ENCODE measurements at places on chromosomes 7 and 10.

GRCh38 chr10:89426230-89426868, 12.0 kb downstream of the IFIT5 start:
- DNase-seq = no peak

DNA sequence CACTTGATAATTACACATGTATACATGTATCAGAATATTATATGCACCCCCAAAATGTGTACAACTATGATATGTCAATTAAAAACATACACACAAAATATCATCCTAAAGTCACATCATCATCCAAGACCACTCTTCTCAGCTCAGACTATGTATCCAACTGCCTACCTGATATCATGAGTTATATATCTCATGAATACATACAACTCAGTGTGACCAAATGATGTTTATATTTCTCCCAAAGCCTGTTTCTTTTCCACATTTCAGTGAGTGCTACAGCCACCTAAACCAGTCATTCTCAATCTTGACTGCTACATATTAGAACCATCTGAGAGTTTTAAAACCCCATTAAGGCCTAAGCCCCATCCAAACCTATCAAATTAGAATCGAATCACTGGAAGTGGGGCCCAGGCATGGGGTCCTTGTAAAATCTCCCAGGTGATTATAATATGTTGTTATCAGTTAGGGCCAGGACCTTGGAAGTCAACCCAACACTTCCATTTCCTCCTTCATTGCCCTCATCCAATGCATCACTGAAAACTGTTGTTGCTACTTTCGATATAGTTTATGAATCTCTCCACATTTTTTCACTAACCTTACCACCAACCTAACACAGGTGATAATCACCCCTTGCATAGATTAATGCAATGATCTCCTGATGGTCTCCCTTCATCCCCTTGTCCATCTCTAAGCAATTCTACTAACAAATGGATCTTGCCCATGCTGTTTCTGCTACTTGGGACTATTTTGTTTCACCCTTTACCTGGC, 53.8 kb upstream of the ITGB8 start:
- no peak for DNase-seq

DNA sequence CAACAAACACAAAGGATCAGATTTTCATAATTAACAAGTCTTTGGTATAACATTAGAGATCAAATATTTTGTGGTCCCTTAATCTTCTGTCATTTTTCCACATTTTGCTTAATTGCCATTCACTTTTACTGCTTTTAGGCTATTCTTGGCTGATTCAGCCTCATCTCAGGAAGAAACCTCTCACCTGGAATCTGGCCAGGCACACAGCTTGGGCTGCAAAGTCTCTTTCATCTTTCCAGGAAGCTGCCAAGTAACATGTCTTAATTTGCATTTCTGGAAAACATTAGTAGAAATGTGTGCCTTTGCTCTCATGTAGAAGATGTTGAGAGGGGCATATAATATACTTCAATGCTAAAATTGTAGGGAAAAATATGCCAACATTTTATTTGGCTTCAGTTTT, 174.2 kb upstream of the STEAP4 start:
- no peak for DNase-seq

- no peak for DNase-seq
Observed at GRCh38 chr10:16662923-16663322, 141.2 kb upstream of the C1QL3 start.

DNA sequence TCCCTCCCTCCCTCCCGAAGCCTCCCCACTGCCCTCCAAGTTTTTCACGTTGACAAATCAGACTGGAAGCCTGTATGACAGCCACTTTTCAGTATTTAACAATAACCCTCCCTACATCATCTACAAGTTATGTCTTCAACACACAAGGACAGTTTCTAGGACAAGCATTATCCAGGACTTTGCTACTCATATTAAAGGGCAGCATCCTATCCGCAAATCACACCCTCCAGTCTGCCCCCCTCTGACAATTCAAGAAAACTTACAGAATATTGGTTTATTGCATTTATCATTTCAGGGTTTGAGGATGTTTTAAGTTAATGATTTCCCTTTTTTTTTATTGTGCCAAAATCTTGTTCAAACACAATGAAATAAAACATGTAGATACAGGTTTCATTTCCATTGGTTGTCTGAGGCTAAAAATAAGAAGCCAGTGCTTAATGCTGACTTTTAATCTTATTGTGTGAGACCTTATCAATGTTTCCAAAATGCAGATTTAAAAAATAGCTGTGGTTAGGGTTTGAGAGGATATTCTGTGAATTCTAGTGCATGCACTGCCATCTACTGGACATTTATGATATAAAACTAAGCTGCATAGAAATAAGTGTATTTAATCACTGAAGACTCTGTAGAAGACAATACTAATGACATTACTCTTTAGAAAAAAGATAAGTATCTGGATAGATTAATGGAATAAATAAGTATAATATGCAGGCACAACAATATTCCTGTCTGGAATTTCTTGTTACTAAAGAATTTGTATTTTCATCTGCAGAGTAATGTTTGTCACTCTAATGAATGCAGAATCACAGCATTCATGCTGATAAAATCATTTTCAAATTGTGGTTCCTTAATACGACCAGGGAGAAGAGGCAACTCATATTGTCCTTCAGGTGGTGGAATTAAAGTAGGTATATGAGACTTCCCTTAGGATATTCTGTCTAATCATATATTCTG, 64.1 kb downstream of the CAV1 start:
- DNase-seq = no peak

GRCh38 chr7:141012044-141012685, 2.6 kb downstream of the MRPS33 start:
- peak; percentile 91 for DNase-seq

DNA sequence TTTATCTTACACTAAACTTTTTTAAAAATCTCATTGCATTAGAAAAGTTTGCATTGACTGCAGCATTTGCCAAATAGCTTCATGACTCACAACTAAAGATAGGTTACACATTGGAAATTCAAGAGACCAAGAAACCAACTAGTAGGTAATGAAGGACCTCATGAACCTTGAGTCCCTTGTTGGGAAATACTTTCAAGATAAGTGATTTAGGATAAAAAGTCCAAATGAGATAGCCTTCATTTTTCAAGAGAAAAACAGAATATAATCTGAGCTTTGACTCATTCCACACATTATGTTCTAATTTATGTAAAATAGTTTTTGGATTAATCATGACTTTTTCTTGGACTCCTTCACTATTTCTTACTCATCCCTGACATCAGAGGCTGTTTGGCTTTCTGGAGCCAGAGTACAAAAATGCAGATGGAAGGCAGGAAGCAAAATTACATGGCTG, 13.1 kb upstream of the LIPF start:
- no peak for DNase-seq

- DNase-seq = no peak
Observed at GRCh38 chr7:13846386-13846785, 143.1 kb downstream of the ETV1 start.

DNA sequence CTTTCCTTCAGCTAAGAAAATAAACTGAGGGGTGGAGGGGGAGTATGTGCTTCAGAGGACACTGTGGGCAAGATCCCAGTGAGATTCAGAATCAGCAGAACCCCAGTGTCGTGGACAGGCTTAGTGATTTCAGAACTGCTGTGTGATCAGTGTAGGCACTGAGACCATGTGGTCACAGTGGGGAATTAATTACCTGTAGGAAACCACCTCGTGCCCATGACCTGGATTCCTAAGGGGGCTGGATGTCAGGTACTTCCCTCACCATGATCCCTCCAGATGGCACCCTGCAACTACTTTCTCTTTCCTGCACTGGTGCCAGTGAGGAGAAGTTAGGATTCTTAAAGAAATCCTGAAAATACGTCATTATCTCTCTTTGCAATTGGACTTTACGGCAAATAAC, 64.4 kb downstream of the HBP1 start:
- DNase-seq = peak; percentile 60

- DNase-seq = no peak
Observed at GRCh38 chr7:120819861-120820260, 38.1 kb downstream of the TSPAN12 start.

DNA sequence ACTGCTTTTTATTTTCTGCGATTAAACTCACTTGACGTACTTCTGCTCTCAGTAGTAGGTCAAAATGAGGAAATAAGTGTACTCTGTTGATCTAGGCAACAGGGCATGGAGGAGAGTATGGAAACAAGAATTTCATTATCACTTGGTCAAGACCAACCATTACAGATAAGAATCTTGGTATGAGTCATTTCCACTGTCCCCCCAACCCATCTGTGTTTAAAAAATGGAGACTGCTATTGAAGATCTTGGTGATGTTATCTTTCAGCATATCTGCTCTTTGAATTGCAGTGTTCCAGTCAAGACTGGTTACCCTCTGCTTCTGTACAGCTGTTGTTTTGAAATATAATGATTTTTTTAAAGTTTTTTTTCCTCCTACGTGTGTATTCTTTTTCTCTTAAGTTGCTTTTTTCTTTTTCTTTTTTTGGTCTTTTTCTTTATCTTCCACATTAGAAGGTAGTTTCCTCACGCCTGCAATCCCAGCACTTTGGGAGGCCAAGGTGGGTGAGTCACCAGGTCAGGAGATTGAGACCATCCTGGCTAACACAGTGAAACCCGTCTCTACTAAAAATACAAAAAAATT, 11.7 kb downstream of the STAM start:
- DNase-seq = no peak

DNA sequence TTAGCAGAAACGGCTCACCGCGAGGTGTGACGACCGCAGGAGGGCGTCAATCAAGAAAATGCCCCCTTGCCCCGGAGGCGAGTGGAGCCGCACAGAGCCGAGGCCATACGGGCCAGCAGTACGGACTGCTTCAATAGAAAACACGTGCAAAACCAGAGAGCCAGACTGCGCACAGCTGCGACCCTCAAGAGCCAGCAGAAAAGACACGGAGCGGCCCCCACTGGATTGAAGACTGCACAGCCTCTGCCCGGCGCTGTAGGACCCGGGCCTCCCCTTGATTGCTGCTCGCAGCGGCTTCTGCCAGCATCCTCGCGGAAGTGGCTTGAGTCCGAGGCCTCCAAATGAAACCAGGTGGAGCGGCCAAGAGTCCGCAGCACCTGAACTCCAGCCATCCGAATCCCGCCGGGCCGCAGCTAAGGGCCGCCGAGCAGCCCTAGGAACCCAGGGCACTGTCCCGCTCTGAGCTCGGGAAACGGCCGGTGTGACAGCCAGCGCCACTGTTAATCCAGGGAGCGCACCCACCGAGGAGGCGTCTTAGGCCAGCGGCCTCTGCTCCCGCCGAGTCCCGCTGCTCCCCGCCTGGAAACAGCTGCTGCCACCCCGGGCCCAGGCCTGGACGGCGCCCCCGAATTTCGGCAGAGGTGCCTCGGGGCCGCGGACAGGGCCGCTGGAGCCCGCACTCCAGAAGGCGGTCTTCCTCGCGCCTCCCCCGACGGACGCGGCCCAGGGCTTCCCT, 660 bp upstream of the HHEX start:
- DNase-seq = peak; percentile 87

- no peak for DNase-seq
Observed at GRCh38 chr10:117980216-117980615, 66.5 kb downstream of the RAB11FIP2 start.

GRCh38 chr10:120400601-120401000, 56.4 kb upstream of the PLPP4 start:
- no peak for DNase-seq

- peak; percentile 82 for DNase-seq
Observed at GRCh38 chr7:151056666-151057505, 811 bp downstream of the CDK5 start.

GRCh38 chr7:39054731-39055130, 77.0 kb downstream of the POU6F2 start:
- DNase-seq = no peak

GRCh38 chr10:103841519-103841918, 13.9 kb downstream of the SH3PXD2A start:
- DNase-seq = no peak

GRCh38 chr10:35554036-35554435, 51.1 kb upstream of the GJD4 start:
- no peak for DNase-seq

DNA sequence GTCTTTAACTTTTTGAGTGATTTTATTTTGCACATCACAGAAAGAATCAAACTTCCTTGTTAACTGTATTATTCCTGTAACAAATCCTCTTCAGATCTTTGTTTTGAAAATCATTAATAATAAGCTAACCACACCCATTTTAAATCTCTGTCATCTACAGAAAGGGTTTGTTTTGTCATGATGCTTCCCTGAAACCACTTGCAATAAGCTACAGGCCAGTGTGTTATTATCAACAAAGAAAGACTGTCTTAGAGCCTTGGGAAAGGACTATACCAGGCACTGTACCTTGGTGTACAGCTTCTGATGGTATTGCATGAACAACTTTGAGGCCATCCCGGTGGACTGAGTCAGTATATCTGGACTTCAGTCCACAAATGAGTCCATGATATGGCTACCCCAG, 145.3 kb upstream of the FAM3C start:
- DNase-seq = no peak

GRCh38 chr7:143280566-143280965, 4.2 kb upstream of the TMEM139 start:
- no peak for DNase-seq

- DNase-seq = no peak
Observed at GRCh38 chr10:11667756-11668155, 56.3 kb upstream of the USP6NL start.

GRCh38 chr7:47503281-47503680, 78.6 kb downstream of the TNS3 start:
- no peak for DNase-seq

- no peak for DNase-seq
Observed at GRCh38 chr7:47946581-47947354, 1.5 kb downstream of the PKD1L1 start.

DNA sequence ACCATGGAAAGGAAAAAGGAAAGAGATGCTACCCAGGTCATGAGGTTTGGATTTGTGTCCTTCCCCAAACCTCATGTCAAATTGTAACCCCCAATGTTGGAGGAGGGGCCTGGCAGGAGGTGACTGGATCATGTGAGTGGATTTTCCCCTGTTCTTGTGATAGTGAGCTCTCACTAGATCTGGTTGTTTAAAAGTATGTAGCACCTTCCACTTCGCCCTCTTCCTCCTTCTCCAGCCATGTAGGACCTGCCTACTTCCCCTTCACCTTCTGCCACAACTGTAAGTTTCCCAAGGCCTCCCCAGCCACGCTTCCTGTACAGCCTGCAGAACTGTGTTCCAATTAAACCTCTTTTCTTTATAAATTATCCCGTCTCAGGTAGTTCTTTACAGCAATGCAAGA, 113.9 kb downstream of the FAM107B start:
- DNase-seq = no peak
